ENCODE measurements at places on chromosomes 2 and 18.
A peak's percentile ranks its signal among the peaks of the same experiment; 100 is the strongest.

DNA sequence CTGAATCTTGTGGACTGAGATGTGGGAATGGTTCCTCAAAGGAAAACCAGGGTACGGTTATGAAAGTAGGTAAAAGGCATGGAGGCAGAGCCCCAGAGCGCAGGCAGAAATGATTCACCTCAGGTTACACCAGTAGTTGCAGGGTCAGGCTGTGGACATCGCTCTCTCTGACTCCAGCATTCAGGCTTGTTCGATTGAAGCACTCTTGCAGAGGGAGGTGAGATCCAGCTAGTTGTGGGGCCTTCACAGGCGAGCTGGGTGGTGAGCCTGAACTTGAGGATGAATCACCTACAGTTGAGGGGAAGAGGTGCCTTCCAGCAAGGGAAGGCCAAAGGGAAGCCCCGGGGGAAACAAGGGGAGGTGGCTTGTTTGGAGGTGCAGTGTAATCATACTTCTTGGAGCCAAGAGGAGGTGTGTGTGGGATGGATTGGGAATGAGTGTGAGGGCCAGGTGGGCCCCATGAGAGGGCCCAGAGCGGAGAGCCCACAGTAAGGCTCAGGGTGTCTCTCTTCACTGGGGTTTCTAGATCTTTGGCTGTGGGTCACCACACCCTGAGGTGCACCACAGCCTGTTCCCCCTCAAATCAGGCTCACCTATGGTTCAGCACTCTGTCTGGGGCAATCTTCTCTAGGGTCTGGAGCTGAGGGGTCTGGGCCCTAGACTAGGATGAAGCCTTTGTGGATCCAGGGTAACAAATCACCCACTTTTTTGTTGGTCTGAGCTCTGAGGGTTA is 48.5 kb upstream of the MCFD2 start:
- peak; percentile 39 for DNase-seq

DNA sequence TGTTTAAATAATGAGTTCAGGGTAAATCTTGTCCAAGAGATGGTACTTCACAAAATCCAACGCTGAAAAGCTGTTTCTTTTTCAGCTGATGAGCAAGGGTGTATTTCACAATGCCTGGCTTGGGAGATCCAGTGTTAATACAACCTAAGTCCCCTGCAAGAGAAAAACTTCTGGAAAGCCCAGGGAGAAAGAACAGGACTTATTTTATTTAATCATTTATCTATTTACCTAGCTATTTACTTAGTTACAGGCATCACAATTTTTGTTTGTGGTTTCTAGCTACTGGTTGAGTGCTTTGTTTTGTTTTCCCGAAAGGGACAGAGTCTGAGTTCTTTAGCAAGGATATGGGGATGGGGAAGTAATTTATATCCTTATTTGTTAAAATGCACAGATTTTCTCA is 598.2 kb upstream of the SYT4 start:
- no peak for DNase-seq

DNA sequence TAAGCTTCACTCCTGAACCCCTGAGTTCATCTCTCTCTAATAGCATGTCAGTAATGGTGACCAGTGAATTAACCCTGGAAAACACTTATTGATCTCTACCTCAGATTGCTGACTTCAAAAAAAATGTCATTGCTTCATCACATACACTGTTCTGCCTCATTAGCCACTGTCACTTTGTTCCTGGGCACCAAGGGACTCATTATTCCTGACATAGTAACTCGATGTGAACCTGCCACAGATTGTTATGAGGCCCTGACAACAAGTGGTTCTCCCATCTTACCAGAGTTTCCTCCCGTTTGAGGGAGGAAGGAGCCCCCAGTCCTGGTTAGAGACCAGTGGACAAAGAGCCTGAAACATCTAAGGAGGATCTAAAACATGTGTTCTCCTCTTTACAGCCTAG is 403.3 kb upstream of the SMIM21 start:
- DNase-seq = no peak

DNA sequence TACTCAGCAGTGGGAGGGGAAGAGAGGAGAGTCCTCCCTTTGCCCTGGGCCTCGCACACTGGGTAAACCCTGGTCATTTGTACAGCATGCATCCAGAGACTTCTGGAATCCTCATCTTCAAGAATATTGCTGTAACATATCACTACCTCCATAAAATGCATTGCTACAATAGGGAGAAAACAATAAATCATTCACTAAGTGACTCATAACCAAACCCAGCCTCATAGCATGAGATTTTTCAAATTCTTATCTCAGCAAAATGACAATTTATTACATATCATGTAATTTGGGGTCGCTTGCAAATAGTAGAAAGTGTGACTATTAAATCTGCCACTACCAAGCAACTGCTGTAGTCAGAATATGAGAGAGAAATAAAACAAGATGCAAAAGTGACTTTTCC is 189.4 kb downstream of the ALK start:
- DNase-seq = no peak
